Glutamatergic neuron (in vitro differentiated cells): ENCODE measurements at places on chromosomes 16 and 17.

DNA sequence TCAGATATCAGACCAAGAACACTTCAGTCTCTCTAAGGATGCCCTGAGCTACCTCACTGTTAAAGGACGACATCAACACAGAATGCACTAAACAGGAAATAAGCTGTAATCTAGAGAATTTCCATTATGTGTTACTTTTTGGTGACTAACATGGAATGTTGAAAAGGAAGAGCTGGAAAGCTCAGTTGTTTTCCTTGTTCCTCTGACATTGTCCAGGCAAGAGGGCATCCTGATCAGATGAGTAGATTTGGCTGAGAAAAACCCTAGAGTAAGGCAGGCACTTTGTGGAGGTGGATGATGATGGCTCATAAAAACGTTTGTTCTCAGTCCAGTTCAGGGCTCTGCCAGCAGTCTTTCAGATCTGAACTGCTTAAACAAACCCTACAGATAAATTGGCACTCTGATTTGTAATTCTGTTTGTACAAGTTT lies 34.0 kb downstream of the DGKE start:
- no peak for DNase-seq

DNA sequence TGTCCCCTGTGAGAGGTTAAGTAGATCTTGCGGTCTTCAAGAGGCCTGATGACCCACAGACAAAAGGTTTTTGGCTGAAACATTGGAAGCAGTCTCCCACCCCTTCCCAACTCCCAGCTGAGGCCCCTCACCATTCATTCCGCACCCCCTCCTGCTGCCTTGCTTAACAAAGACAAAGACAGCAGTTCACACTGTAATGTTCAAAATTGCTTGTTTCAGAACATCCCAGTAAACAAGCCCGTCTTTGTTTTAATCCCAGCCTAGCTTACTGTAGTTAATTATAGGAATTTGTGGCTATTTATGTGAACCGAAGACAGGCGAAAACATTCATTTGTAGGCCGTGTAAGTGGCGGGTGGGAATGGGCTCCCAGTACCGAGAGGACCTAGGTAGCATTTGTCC lies 55.7 kb downstream of the IRX5 start:
- no peak for DNase-seq

- no peak for DNase-seq
These were observed 34.7 kb downstream of the ARSG start for GRCh38 chr17:68325961-68326360.

DNA sequence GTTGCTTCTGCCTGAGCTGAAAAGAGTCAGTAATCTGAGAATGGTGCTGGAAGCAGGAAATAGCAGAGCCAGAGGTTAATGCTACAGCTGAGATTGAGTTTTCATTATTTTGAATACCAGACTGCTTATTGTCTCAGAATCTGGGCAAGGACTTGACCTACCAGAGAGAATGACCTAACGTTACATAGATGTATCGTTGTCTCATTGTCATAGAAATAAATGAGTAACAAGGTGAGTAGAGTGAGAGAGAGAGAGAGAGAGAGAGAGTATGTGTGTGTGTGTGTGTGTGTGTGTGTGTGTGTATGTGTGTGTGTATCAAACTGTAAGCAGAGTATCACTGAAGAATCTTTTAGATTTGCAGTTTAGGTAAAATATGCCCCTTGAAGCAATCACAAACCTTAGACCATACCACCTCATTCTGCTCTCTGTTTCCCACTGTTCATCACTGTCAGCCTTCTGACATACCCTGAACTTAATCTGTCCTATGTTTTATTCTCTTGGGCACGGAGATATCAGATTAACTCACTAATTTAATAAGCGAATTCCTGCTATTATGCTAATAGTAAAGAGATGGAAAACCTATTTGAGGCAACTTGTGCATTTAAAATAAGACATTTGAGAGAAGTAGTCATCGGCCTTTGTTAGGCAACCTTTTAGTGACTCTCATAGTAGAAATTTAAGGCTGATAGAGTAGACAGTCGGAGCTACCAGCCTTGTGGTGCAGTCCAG lies 87.8 kb downstream of the CYB561 start:
- no peak for DNase-seq

DNA sequence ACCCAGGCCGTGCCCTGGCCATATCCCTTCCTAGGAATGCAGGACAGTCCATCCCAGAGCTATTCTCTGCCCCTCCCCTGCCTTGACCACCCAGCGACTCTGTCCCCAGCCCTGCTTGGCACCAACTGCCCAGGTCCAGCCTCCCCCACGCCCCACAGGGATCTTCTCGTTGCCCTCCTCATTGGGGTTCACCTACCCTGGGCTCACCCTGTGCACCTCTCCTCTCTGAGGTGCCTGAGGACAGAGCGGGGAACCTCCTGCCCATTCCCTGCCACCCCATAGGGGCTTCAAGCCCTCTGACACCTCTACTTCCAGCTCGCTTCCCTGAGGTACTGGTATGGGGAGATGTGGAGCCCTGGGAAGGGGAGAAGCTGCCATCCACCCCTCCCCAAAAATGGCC lies 6.2 kb upstream of the MPP2 start:
- no peak for DNase-seq

DNA sequence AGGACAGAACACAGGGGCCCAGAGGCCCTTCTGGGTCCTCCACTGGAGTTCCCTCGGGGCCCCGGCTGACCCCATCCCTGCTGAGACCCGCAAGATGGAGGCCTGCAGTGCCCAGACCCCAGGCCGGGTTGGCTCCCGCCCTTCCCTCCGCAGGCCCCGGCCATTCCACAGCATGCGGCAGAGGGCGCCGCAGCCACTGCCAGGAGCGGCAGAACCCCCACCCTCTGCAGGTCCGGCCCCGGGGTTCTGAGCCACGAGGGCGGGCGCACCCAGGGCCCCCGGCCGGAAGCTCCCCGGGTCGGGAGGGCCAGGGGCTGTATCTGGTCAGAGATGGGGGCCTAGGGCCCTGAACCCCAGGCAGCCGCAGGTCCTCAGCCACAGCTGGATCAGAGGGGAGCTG lies 2.4 kb upstream of the PERCC1 start:
- DNase-seq: no peak

DNA sequence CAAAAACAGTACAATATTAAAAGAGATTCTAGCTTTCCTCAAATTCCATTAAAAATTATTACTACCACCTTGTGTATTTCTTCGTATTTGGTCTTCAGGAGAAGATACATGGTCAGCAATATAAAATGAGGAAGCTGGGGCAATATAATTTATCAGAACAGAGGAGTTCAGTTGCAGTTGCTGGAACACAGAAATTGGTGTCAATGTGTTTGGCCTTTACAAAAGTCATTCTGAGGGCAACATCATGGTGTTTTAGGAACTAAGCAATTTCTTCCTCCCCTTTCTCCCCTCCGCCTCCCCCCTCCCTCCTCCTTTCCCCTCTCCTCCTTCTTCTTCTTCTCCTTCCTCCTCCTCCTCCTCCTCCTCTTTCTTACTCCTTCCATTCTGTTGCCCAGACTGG lies 102.1 kb downstream of the YPEL2 start:
- DNase-seq: no peak

DNA sequence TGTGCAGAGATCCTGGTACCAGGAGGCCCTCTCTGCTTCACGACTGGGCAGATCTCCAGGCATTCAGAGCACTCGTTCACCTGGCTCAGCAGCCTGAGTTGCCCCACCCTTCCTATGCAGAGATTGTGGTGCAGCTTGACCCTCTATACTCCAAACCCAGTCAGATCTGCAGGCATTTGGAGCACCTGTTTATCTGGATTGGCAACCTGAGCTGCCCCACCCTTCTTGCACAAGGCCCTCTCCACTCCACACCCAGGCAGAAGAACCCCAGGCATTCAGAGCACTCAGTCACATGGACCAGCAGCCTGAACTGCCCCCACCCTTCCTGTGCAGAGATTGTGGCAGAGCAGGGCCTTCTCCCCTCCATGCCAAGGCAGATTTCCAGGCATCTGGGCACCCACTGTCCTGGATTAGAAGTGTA lies 88.4 kb upstream of the CDH5 start:
- DNase-seq: no peak

DNA sequence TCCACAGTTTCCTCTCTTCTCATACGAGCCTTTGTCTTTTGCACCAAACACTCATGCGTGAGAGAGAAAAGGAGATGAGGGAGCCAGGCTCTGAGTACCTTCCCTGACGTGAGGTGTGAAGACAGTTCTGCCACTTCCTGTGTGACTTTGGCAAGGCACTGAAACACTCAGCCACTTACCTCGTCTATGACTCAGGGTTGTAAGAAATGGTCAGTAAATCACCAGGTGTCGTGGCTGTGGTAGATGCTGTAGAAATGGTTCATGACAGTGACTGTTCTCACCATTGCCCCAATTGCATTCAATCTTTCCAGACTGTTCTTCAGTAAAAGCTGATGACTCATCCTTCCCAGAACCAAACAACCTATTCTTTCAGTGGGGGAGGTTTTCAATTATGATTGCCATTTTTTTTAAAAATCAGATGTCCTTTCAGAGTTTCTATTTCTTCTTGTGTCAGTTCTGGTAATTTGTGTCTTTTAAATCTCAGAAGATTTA lies 49.2 kb upstream of the CBFA2T3 start:
- no peak for DNase-seq

- no peak for DNase-seq
These were observed 208.2 kb upstream of the CHMP6 start for GRCh38 chr17:80783486-80783885.
